NCI-H1930 (cell line): ENCODE measurements at places on chromosomes 11 and 22.

DNA sequence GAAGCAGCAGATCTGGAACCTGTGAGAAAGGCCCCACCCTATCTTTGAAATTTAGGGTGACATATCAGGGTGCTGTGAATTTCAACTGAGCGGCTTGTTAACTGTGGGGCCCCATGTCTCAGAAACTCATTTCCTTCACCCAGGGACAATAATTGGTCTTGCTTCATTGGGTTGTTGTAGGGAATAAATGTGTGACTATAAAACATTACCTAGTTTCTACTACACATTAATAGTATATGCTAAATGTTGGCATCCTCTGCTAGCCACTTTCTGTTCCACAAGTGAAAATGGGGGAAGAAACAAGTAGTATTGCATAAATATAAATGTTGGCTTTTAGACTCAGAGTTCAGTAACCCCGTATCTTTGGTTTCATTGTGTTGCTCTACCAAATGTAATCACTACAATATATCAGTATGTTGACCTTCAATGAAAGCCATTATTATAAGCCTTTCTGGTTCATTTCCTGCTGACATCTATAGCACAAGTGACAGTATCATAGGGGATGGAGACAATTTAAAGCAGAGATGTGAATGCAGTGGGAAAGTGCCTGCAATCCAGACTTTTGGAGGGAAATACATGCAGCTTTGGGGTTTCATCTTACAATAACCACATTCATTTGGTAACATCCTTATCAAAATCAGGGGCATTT lies 905.5 kb upstream of the RAG2 start:
- no peak for DNase-seq

DNA sequence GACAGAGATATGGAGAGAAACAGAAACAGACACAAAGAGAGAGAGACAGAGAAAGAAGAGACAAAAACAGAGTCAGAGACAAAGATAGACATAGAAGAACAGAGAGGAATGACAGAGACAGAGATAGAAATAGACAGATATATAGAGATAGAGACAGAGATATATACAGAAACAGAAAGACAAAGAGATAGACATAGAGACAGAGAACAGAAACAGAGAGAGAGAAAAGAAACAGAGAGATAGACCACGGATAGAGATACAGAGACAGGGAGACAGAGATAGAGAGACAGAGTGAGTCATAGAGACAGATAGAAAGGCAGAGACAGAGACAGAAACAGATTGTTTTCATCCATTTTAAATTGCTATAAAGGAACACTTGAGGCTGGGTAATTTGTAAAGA lies 12.3 kb upstream of the MPEG1 start:
- no peak for DNase-seq

- no peak for DNase-seq
Measured at GRCh38 chr11:75677909-75678308, 9.1 kb upstream of the MAP6 start.

GRCh38 chr11:19573666-19574065 lies 139.0 kb upstream of the NAV2 start:
- DNase-seq = no peak

GRCh38 chr11:64643256-64643881 lies 52.3 kb downstream of the SLC22A12 start:
- peak; percentile 25 for DNase-seq

DNA sequence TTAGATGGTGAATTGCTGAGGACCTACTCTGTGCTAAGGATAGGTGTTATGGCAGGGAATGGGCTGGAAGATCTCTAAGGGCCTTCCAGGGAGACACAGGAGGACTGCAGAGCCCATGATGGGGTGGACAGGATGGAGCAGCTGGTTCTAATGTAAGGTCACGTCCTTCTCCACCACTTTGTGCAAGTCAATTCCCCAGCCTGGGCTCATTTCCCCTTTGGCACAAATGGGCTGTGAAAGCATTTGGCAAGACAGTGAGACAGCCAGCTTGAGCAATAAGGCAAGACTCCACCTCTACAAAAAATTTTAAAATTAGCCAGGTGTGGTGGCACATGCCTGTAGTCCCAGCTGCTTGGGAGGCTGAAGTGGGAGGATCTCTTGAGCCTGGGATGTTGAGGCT lies 81.4 kb upstream of the THY1 start:
- DNase-seq = no peak

DNA sequence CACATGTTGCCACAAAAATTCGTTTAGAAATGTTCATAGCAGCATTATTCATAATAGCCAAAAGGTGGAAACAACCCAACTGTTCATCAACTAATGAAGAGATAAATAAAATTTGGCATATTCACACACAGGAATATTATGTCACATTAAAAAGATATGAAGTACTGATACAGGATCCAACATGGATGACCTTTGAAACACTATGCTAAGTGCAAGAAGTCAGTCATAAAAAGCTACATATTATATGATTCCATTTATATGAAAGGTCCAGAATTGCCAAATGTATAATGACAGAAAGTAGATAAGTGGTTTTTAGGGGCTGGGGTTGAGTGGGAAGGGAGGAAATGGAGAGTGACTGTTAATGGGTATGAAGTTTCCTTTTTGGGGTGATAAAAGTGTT lies 9.0 kb downstream of the PRR5L start:
- DNase-seq = no peak

DNA sequence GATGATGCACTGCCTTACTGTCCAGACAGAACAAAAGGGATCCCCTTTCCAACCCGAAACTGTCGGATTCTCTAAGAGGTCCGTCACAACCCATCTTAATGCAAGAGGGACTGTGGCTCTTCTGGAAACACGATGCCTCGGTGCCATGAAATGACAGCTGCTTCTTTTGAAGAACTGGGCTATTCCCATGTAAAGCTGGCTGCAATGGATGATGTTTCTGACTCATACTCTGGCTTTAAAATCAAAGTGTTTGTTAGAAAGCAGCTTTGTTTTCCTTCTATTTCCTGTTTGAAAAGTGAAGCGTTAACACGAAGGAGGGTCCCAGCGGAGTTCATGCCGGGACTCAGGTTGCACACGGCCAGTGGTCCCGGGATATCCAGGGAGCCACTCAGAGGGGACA lies 3.1 kb downstream of the TP53AIP1 start:
- DNase-seq = no peak

GRCh38 chr11:116814502-116814901 lies 8.6 kb downstream of the APOA4 start:
- DNase-seq = no peak

DNA sequence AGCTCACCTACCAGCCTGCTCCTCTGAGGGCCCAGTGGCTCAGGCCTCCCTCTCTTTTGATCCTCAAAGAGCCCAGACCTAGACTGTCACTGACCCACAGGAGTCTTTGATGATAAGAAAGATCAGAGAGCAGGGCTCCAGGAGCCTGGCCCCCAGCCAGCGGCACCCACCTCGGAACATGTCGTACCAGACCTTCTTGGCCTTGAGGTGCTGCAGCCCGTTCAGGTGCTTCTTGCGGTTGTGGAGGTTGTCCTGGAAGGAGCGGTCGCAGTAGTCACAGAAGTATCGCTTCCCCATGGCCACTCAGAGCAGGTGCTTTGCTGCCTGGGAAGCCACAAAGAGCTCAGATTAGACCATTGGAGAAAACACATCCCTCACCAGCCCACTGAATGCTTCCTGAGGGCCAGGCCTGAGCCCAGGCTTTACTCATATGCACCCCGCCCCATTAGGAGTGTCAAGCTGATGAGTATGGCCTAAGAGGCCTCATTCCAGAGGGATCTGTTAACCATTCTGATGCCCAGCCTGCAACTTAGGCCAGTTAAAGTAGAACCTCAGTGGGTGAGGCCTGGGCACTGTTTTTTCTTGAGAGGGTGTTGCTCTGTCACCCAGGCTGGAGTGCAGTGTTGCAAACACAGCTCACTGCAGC lies 18.4 kb downstream of the ZMAT5 start:
- no peak for DNase-seq

DNA sequence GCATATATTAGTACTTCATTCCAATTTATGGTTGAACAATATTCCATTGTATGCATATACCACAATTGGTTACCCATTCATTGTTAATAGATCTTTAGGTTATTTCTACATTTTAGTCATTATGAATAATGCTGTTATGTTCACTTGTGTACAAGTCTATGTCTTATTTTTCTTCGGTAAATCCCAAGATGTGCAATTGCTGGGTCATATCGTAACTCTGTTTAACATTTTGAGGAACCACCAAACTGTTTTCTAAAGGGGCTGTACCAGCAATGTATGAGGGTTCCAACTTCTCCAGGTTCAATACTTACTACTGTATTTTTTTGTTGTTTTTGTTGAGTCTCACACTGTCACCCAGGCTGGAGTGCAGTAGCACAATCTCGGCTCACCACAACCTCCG lies 33.1 kb downstream of the NUP98 start:
- DNase-seq = no peak

- DNase-seq = no peak
Measured at GRCh38 chr22:17974087-17974486, 50.3 kb downstream of the MICAL3 start.

DNA sequence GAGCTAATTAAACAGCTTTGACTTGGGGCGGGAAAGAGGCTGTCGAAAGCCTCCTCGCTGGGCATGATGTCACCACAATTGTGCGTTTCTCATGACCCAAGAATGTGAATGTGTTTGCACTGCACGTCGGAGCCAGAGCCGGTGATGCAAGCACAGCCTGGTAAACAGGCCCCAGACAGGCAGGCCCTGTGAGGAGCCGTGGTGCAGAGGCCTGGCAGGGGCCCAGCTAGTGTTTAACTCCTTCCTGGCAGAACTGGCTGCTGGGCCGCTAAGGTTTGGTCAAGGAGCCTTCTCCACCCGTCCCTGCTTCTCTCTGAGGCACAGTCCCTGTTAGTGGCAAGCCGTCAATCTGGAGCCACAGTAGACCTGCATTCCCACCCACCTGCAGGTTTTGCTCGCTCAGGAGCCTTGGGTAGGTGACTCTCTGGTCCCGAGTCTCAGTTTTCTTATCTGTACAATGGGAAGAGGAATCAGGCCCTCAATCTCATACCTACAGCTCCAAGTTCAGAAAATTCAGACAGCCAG lies 25.4 kb upstream of the SMTN start:
- no peak for DNase-seq

DNA sequence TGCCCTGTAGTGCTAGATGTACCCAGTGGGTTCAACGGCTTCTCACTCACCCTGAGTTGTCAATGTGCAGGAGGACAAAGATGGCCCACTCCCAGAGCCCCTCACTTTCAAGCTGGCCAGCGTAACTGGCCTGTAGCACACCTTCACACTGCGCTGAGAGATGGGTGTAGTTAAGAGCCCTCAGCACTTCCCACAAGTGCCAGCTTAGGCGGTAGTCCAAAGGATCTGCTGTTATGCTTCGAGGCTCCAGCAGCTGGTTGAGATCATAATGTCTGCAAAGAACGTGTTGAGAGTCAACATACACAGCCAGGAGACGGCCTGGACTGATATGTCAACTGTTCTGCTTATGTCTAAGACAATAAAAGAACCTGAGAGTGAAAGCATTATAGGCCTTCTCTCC lies 14.7 kb upstream of the CHRNA10 start:
- no peak for DNase-seq

DNA sequence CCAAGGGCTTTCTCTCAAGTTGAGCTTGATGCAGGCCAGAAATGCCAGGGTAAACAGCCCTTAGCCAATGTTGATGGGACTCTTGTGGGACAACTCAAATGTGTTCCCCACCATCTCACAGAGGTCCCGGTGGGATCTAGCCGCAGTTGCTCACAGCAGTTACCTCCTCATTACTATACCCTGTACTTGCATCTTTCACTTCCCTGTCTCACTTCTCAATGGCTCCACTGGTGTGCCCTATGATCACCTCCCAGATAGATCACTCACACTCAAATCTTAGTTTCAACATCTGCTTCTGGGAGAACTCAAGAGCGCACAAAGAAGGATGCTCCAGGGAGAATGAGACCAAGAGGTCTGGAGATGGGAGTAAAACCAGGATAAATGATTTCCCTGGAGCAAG lies 47.0 kb downstream of the RCN1 start:
- DNase-seq = no peak

- DNase-seq = no peak
Measured at GRCh38 chr11:124915541-124916369, 3.3 kb upstream of the HEPN1 start.

DNA sequence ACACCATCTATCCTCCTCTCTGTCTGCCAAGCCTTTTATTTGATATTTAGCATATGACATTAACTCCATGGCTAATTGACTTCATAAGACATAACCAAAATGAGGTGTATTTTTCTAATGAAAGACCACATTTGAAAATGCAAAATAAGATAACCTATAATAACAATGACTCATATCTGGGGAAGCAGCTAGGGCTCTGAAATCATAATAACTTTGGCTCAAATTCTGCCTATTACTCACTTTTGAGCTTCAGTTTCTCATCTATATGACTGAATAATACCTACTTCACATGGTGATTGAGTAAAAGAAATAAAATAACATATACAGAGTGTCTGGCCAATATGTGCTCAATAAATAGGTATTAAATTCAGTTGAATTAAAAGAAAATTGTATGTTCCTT lies 1419.8 kb upstream of the TENM4 start:
- no peak for DNase-seq

GRCh38 chr11:2297623-2298030 lies 4.1 kb downstream of the C11orf21 start:
- no peak for DNase-seq

GRCh38 chr11:91219535-91219934 lies 996.7 kb upstream of the CHORDC1 start:
- no peak for DNase-seq

DNA sequence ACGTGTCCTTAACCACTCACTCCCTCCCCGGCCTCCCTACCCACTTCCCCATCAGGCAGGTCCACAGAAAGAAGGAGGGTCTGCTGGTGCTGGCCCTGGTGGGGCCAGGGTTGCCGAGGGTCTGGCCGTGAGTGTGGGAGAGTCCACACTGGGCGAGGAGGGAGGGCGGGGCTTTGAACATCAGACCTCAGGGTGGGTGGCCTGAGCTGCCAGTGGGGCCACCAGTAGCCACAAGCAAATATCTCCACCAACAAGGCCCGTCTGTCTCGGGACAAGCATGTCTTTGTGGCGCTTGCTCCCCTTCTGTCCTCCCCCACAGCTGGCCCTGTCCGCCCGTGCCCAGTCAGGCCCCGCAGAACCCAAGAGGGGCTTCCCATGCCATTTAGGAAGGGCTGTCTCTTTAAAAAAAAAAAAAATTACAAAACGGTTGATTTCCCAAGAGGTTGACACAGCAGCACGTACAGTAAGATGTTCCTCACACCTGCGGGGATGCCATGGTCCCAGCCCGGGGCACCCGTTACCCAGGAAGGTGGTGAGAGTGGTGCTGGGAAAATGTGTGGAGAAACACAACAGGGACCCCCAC lies 17.7 kb upstream of the TALDO1 start:
- no peak for DNase-seq

DNA sequence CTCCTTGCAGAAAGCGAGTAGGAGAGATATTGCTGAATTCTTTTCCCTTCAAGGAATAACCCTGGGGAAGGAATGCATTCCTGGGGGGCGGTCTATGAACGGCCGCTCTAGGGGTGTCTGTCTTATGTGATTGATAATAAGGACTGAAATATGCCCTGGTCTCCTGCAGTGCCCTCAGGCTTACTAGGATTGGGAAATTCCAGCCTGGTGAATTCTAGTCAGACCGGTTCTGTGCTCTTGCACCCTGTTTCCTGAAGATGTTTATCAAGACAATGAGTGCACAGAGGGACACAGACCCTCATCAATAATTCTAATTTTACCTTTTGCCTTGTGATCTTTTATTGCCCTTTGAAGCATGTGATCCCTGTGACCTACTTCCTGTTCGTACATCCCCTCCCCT lies 140.7 kb downstream of the LUZP2 start:
- DNase-seq = no peak

GRCh38 chr22:35688913-35689675 lies 28.6 kb upstream of the APOL5 start:
- no peak for DNase-seq
